ENCODE measurements at places on chromosomes 13 and 19. TPM values are rescaled to one million over a fixed set of nuclear protein-coding genes. Genes with fewer than 3 reads are reported as not detected.
A peak's percentile ranks its signal among the peaks of the same experiment; 100 is the strongest.

DNA sequence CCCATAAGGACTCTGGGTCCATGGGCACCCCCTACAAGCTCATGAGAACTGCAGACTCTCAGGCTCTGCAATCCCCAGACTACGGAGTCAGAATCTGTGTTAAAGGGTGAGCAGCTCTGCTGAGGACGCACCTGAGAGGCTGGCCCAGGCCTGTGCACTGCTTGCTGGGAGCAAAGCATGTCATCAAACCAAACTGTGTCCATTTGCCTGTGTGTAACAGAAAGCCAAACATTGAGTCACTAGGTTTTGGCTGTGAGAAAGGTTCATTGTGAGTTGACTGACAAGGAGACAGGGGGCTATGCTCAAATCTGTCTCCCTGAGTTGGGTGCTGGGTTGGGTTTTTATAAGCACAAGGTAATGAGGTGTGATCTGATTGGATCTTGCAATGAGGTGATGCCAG, 22.1 kb upstream of the MTIF3 start:
- no peaks in the 10 kb centered on the region for H3K36me3 ChIP-seq
- no peak for DNase-seq
- no peak overlapping the region for H3K4me3 ChIP-seq

CELF5 gene
- total RNA-seq = 0.17 TPM

GRCh38 chr13:43127827-43128226, 104.4 kb downstream of the DNAJC15 start:
- H3K4me3 ChIP-seq = no peak overlapping the region
- no peak overlapping the region for H3K27ac ChIP-seq
- no peaks in the 10 kb centered on the region for H3K27me3 ChIP-seq
- no peaks in the 10 kb centered on the region for H3K36me3 ChIP-seq
- peaks cover 14% of the 10 kb centered on the region for H3K4me1 ChIP-seq
- DNase-seq = peak; percentile 89

DNA sequence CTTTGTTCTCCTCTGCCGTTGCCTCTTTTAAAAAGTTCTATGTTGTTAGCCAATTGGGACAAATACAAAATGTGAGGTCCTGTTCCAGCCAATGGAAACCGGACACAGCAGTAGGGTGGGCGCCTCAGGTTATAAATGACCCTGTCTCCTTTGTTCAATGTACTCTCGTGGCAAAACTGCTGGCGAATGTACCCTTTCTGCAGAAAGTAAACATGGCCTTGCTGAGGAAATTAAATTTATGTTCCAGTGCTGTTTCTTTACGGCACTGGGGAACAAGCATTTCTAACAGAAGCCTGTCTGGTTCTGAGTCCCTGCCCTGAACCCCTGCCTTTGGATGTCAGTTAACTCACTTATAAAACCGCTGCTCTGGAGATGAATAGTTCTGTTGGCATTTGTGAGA, 140.7 kb downstream of the PCCA start:
- H3K4me1 ChIP-seq = peaks cover 5% of the 10 kb centered on the region
- H3K4me3 ChIP-seq = no peak overlapping the region
- no peak overlapping the region for H3K27ac ChIP-seq
- no peak for DNase-seq
- H3K36me3 ChIP-seq = no peaks in the 10 kb centered on the region

- no peak for DNase-seq
- no peak overlapping the region for H3K4me3 ChIP-seq
- H3K27ac ChIP-seq = no peak overlapping the region
Measured at GRCh38 chr13:110945928-110946570, 31.2 kb upstream of the ANKRD10 start.
